ENCODE measurements at places on chromosomes 6 and 20. TPM values are rescaled to one million over a fixed set of nuclear protein-coding genes. Genes with fewer than 3 reads are reported as not detected.

DNA sequence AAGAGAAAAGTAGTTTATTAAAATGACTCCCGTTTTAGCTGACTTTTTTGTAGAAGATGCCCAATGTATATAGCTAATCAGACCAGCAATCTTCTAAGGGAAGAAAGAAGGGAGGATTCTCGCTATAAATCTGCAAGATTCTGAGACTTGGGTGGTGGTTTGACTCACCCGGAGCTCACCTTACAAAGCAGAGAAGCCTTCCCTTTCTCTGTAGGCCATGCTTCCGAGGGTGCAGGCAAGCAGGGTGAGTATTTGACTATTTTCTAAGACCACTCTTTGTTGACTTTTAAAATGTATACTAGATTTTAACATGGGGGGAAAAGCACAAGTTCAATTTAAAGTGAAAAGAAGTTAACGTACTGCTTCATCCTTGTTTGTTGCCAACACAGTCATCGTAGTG lies 2.7 kb downstream of the OLIG3 start:
- no peak for DNase-seq

- no peak for DNase-seq
These were observed 24.6 kb upstream of the GTSF1L start for GRCh38 chr20:43751167-43752050.

DNA sequence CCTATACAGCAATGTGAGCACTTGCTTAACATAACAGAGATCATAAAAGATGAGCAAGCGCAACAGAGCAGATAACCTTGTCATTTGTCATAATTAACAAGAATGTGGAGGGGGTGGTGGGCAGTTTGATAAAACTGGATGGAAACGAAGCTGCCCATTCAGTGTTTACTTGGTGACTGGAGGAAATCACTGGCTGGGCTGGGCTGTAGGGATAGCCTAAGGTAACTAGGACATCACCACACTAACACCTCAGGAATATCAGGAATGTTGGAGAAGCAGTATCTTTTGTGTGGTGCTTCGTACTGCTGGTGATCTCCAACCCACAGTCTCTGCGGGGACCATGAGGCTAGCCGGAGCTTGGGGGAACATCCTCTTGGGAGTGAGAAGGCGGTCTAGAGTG lies 218.4 kb downstream of the HIVEP2 start:
- no peak for DNase-seq

Gene PSORS1C1
- polyA plus RNA-seq = 0.65 TPM

Gene PPP1R14C
- 35.3 TPM for polyA plus RNA-seq
